ENCODE measurements at places on chromosomes 13 and 19. TPM values are rescaled to one million over a fixed set of nuclear protein-coding genes. Genes with fewer than 3 reads are reported as not detected.

DNA sequence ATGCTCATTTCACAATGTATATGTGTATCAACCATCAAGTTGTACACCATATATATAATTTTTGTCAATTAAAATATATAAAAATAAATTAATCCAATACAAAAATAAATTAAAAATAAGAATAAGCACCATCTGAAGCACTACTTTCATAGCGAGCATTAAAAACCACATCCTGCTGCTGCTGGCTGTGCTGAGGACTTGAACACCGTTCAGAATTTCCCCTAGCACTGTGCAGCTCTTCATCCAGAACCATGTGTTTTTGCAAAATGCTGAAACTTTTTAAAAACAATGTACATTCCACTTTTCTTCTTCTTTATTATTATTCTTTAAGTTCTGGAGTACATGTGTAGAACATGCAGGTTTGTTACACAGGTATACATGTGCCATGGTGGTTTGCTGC, 40.0 kb upstream of the FOXO1 start:
- DNase-seq = no peak

DNA sequence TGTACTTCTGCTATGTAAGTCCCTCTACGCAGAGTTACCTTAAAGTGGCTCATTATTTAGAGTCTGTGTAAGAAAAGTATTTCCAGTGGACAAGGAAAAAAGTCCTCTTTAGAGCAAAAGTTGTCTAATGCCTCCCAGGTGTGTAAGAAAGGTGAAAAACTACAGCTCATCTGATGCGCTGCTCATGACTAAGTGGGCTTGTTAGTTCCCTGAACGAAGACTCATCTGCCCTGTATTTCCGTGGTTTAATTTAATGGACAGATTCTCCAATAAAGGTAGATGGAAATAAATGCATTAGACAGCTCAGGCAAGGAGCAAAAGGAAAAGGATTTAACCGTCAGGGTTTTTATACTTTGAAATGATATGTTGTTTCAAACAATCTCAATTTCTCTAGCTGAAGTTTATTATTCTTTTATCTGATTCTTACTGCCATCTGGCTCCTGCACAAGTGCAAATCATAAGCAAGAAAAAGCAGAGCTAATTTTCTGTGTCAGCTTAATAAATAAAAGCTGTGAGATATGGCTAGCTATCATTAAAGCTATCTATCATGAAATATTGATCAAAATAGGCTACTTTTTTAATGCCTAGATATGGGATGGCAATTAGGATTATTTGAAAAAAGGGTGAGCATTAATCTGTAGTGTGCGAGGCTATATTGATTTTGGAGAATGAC, 73.7 kb upstream of the PCDH9 start:
- no peak for DNase-seq

GRCh38 chr13:30091691-30092090, 215.7 kb downstream of the KATNAL1 start:
- DNase-seq = no peak

The PBX4 gene
- total RNA-seq = 45.7 TPM

- DNase-seq = no peak
Observed at GRCh38 chr19:58034477-58034793, 610 bp downstream of the ZSCAN1 start.

DNA sequence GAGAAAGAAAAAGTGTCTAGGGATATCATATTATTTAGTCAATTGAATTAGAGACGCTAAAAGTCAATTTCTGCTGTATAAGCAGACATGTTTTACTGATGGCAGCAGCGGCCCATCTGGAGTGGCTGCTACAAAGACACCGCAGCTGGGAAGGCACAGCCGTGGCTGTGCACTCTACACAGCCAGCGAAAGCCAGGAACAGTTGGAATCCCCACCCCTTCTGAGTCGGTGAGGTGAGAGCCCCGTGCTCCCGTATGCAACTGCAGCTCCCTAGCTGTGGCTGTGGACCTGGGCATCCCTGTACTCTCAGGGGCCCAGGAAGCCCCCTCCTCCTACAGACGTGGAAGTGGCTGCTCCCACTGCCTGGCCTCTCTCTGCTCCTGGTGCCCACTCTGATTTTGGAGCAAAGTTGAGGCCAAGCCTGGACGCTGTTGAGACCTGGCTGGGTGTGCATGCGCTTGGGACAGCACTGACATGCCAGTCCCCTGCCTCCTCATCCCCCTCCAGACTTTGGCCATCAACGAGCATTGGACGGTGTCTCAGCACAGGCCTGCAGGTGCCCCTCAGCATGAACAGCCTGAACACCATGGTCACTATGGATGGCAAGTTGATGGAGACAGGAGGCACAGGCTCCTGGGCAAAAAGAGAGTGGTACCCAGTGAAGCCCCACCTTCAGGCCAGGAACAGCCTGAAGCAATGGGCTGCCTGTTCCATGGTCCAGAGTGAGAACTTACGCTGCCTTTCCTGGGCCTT, 944.0 kb upstream of the MIR17HG start:
- no peak for DNase-seq

The NTN5 gene
- total RNA-seq = 0.70 TPM

- DNase-seq = no peak
Observed at GRCh38 chr19:3248728-3249326, 24.4 kb downstream of the CELF5 start.

DNA sequence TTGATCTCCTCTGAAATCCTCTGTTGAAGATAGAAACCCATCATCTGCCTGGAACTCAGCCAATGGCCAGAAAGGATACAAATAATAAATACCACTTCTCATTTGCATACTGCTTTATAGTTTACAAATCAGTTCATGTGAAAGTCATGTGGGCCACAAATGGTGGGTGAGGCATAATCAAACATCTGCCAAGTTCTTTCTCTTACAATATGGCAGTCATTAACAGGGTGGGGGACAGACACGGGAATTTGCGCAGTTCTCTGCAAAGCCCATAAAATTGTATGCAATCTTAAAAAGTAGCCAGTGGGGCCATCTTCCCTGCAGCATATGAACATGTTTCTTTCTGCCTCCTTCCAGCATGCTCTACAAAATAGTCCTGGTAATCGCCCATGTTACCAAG, 59.6 kb downstream of the NUFIP1 start:
- no peak for DNase-seq

GRCh38 chr19:12859546-12859945, 21.2 kb downstream of the MAST1 start:
- no peak for DNase-seq

GRCh38 chr13:89628567-89628966, 1718.9 kb upstream of the MIR17HG start:
- no peak for DNase-seq

DNA sequence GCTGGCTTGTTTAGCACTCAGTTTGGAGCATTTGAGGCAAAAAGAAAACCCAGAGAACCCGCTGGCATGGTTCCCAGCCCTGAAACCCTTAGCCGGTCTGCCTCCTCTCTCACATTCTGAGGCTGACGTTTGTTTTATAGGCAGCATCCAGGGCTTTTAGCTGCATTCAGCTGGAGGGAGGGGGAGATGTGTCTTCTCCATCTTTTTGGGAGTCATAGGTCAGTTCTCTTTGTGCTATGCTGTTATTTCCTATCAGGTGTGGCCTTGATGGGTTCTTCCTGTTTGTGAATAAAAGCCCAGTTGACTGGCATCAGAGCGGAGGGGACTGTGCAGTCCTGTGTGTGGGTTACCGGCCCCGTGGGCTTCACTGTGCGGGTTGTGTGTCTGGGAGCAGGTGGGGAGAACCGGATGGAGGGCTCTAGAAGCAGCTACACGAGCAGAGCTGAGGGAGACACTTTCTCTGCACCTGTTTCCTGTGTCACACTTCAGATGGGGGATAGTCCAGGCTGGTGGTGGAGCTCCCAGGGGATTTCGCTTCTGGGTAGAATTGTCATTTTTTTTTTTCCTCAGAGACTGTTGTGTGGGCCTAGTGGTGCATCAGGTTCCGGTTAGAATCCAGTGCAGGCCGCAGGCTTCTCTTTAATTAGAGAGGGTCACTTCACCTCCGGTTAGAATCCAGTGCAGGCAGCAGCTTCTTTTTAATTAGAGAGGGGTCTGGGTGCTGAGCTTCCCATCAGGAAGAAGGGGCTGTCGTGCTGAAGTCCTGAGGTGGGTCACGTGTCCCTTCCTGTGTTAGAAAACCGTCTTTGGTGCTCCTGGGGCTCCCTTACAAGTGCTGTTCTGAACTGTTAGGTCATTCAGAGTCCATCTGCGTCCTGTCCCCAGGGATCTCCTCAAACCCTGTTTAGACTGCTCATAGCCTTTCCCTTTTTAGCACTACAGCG, 69.6 kb downstream of the ARHGEF7 start:
- peak; percentile 60 for DNase-seq

- no peak for DNase-seq
Observed at GRCh38 chr13:106683918-106684317, 116.0 kb upstream of the ARGLU1 start.

The ZNF534 gene
- total RNA-seq = not detected

DNA sequence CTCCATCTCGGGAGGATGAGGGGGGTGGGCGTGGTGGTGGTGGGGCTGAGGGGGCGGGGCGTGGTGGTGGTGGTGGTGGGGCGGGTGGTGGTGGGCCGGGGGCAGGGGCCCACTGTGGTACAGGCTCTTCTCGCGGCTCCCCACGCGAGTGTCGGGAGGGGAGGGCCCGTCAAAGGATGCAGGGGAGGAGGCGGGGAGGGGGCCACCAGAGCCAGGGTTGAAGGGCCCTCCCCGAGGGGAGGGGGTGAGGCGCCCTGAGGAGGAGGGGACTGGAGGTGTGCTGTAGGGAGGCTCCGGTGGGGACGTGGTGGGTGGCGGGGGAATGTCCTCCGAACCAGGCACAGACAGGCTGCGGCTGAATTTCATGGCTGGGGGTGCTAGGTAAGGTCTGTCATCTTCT, 19.6 kb downstream of the C19orf81 start:
- no peak for DNase-seq

DNA sequence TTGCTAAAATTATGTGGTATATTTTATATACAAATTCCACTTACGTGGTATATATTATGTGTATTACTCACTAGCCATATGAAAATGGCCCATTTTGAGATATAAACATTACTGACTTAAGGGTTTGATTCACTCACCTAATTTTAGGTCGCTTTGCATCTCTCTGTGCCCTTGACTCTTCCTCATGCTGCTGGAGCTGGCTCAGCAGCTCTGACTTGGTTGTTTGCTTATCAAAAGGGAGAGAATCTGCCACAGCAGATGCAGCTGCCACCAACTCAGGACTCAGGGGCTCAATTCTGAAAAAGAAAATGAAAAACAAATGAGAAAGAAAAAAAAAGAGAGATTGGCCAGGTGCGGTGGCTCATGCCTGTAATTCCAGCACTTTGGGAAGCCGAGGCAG, 12.2 kb downstream of the MRPS31 start:
- no peak for DNase-seq

GRCh38 chr13:76667551-76667950, 218.7 kb downstream of the KCTD12 start:
- DNase-seq = no peak

GRCh38 chr19:14405380-14405757, 13.8 kb downstream of the DDX39A start:
- no peak for DNase-seq

DNA sequence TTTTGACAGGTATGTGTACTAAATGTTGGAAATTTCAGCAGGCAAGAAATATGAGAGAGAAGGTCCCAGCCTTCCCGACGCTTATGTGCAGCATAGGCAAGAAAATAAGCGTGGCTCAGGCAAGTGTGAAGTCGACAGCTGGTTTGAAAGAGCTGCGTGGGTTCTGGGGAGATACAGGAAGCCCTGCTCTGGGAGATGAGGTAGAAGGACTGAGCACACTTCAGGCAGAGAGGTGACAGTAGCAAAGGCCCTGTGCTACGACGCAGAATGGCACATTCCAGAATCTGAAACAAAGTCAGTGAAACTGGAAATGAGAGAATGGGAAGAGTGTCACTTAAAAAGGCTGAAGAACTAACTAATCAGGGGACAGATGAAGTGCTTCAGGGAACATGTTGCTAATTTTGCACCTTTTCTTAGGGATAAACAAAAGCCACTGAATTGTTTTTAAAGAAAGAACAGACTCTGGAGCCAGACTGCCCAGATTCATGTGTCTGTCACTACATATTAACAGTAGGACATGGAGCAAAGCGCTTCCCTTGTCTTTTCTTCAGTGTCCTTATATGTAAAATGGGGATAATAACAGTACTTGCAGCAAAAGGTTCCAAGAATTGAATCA, 160.1 kb downstream of the SPRY2 start:
- no peak for DNase-seq

The CASP14 gene
- not detected for total RNA-seq

The PPP5C gene
- 76.9 TPM for total RNA-seq

The CLDN10 gene
- total RNA-seq = not detected

The ZNF677 gene
- total RNA-seq = 4.6 TPM

GRCh38 chr19:1584500-1585242, 8.0 kb downstream of the MBD3 start:
- DNase-seq = no peak

GRCh38 chr19:40889366-40889765, 7.3 kb upstream of the CYP2A7 start:
- DNase-seq = no peak

DNA sequence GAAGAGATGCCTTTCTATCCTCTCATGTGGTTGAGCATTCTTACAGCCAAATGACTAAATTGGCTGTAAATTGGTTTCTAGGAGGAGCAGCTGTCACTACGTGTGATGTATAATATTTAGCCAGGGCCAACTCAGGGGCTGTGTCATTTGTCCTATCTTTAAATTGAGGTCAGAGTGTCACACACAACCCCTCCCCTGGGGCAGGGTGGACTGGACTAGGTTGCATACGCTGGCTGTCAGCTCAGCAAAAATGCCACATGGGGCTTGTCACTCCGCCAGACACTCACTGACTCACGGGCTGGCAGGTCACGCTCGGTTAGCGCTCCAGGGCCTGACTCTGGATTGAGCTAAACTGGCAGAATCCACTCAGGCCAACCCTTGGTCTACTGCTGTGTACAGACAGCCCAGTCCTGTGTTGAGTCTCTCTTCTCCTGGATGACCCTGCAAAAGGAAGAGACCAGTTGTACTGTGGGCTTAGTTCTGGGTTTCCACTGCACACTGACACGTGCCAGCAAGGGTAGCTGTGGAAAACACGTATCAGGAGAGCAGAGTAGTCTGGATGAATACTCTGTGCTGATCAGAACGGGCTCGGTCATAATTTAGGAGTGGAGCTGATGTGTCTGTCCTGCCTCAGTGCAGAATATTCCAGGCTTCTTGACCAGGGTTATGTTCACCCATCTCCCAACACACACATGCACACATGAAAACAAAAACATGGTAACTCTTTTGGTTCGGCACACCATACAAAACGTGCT, 29.1 kb downstream of the SHISA2 start:
- DNase-seq = no peak

DNA sequence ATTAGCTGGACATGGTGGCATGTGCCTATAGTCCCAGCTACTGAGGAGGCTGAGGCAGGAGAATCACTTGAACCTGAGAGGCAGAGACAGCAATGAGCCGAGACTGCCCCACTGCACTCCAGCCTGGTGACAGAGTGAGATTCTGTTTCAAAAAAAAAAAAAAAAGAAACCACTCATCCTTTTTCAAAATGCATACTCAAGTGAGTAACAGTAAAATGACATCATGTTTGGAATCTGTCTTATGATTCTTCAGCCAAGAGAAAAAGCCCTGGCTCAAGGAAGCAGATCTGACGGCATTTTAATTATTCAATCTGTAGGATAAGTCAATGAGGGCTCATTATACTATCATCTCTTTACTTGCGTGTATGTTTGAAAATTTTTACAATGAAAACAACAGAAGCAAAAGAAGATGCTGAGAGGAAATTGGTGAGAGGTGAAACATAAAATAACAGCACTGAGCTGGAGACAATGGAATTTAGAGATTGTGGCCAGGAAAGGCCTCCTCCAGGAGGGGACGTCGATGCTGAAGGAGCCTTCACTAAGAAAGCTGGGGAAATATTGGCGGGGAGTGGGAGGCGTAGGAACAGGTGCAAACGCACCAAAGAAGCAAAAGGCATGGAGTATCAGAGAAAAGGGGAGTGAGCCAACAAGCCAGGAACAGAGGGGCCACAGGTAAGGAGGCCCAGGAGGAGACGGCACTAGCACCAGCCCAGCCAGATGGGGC, 12.9 kb upstream of the CCNE1 start:
- no peak for DNase-seq

Measured in activated CD4-positive, alpha-beta memory T cell treated with anti-CD3 and anti-CD28 coated beads for 36 hours (primary cell).